ENCODE measurements at places on chromosomes 2 and 18.

GRCh38 chr2:135530313-135531230, at the start of gene ZRANB3:
ZRANB3 (minus strand) TSS chr2:135531218.
- DNase-seq = peak; percentile 91

GRCh38 chr2:226971770-226972169, 135.9 kb downstream of the RHBDD1 start:
- no peak for DNase-seq

DNA sequence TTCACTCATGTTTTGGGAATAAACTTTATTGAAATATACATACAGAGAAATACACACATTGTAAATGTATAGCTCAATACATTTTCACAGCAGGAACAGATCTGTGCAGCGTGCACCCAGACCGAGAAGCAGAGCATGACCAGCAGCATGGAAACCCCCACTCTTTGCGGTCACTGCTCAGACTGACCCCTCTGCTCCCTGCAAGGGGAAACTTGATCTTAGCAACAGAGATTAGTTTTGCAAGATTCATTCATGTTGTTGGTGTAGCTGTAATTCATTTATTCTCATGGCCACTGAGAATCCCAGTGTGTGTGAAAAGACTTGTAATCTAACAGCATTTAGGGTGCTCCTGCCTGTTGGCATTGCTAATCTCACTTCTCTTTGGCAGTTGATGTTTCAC, 35.2 kb downstream of the LPIN1 start:
- no peak for DNase-seq

DNA sequence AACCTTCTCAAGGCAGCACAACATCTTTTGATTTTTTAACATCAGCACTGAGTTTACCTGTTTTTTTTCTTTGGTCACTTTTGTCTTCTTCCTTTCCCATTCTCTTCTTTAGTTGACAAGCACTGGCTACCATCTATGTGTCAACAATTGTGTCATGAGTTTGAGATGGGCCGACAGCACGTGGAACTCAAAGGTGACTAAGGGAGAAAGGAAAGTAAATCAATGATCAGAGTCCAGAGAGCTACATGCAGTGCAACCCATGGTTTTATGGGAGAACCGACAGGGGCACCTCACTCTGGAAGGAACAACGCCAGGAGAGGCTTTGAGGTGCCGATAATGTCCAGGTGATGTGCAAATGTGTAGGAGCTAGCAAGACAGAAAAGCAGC, 755.5 kb downstream of the RNF144A start:
- no peak for DNase-seq

GRCh38 chr2:105313877-105314276, 15.7 kb downstream of the TGFBRAP1 start:
- DNase-seq = no peak

DNA sequence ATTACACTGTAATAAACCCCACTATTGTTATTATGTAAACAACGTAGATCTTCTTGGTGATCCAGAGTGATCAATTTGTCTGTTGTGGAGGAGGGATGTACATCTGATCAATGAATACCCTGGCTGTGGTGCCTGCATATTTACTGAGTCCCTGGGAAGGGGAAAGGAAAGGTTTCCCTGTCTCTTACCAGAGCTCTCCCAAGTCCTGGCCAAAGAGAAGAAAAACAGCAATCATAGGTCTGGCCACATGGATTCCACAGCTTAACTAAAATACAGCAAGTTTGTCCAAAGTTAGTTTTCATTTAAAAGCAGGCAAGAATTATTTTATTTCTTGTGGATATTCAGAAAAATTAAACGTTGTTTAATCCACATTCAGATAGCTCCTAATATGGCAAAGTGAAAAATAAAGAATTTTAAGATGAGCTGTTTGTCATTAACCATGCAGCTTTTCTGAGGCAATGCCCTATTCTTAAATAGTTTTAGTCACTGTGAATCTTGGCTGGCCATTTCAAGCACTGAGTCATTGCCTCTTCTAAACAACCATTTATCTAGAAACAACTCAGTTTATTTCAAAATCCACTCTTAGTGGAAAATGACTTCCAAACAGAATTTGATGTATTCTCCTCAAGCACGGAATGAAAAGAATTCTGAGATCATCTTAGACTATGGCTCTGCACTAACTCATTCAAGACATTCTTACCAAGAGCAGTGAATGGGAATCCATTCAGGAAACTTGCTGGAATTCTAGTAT, 1004.4 kb upstream of the CDH2 start:
- DNase-seq = no peak

DNA sequence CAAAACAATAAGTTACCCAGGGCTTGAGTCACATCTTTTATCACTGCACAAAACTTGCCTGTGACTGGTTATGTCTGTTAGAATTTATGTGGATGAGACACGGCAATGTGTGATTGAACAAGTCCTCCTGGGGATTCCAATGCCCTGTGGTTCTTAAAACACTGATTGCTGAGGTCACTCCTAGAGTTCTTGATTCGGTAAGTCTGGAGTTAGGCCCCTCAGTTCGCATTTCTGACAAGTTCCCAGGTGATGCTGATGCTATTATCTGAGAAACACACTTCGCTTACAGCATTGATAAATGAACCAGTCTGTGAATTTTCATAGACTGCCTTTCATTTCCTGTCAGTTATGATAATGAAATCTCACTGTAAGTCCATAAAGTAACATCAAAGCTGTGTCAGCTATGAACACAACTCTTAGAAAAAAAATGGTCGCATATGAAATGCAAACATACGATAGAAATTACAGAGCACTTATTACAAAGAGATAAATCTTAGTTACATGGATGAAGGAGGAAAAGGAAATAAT, 214.0 kb downstream of the DLGAP1 start:
- no peak for DNase-seq

DNA sequence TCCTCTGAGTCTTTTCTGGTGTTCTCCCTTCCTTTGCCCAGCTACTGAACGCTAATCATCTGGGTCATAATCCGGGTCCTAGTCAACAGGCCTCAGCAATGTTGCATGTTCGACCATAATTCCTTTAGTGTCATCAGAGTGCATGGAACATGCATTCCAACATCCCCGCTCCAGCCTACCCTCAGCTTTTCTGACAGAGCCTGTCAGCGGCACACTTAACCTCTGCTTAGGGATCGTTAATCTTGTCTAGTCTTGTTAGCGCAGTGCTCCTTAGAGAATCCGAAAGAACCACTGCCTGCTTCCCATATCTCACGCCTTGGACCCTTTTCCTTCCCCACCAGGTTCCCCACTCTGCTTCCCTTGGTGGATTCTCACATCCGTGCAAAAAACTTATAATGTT, 767.9 kb upstream of the ID2 start:
- DNase-seq = no peak

DNA sequence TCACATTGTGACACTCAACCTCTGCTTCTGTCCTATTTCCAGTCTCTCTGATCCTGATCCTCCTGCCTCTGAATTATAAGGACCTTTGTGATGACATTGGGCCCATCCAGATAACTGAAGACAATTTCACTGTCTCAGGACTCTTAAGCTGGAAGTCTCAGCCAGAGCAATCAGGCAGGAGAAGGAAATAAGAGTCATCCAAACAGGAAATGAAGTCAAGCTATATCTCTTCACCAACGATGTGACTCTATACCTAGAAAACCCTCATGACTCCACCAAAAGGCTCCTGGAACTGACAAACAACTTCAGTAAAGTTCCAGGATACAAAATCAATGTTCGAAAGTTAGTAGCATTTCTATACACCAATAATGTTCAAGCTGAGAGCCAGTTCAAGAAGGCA, 29.3 kb upstream of the TWIST2 start:
- DNase-seq = no peak

GRCh38 chr2:64609942-64610281, 43.8 kb downstream of the SERTAD2 start:
- DNase-seq = no peak

- DNase-seq = no peak
Observed at GRCh38 chr2:236899146-236899545, 186.5 kb upstream of the COPS8 start.

DNA sequence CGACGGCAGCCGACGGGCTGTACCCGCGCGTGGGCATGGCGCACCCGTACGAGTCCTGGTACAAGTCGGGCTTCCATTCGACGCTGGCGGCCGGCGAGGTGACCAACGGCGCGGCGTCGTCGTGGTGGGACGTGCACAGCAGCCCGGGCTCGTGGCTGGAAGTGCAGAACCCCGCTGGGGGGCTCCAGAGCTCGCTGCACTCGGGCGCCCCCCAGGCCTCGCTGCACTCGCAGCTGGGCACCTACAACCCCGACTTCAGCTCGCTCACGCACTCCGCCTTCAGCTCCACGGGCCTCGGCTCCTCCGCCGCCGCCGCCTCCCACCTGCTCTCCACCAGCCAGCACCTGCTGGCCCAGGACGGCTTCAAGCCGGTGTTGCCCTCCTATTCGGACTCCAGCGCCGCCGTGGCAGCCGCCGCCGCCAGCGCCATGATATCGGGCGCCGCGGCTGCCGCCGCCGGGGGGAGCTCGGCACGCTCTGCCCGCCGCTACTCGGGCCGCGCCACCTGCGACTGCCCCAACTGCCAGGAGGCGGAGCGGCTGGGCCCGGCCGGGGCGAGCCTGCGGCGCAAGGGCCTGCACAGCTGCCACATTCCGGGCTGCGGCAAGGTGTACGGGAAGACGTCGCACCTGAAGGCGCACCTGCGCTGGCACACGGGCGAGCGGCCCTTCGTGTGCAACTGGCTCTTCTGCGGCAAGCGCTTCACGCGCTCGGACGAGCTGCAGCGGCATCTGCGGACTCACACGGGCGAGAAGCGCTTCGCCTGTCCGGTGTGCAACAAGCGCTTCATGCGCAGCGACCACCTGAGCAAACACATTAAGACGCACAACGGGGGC, 2.0 kb downstream of the SP9 start:
- peak; percentile 56 for DNase-seq

GRCh38 chr2:5322396-5322795, 369.8 kb upstream of the SOX11 start:
- DNase-seq = no peak

GRCh38 chr18:50967714-50968661, at the start of gene ELAC1:
ELAC1 (plus strand) TSS chr18:50968040; CDS start chr18:50974405, 6,365 bp downstream.
- peak; percentile 58 for DNase-seq

DNA sequence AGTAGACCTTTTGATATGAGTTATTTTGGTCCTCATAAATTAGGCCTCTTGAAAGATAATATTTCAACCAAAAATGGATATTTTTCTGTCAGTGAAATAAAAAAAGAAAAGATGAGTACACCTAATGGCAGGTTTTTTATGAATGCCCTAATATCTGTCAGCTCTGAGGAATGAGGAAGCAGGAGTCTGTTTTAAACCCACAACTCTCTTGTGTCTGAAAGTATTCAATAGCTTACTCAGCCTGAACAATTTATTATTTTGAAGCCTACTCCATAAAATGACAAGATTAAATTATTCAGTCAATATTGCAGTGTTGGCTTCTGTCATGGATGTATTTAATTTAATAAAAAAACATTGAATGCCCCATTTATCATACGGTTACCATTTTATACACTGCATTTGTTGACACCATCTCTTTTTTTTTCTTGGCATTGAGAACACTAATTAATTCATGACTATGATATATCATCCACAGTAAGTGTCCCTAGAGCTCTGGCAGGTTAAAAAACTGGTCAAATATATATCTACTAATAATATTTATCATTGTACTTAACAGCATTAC, 548.2 kb downstream of the CBLN2 start:
- no peak for DNase-seq

GRCh38 chr2:220676695-220677094, 895.4 kb downstream of the EPHA4 start:
- DNase-seq = no peak

DNA sequence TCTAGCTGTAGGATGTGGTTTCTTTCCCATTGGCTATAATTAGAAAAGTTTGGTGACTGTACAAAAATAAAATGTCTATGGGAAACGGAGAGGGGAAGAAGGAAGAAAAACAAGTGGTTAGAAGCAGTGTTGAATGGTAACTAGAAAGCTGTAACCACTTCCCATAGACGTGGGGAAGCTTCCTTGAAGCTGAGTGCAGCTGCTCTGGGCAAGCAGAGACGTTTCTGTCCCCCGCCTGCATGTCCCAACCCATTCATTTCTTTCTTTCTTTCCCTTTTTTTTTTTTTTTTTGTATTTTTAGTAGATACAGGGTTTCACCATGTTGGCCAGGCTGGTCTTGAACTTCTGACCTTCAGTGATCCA, 367.8 kb upstream of the HS6ST1 start:
- DNase-seq = no peak

DNA sequence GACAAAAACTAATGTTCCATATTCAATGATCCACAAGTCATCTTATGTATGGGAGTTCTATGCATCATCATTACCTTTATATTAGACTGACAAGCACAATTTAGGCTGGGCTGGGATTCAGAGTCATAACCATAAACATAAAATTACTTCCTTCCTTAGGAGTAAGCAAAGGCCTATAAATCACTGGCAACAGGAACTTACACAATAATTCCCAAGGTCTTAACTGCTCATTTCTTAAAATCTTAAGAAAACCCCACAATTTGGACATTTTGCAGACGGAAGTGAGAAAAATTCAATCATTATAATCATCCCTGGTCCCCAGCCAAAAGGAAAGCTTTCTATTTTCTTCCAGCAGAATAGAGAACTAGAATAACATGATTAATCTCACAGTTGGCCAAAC, 232.3 kb downstream of the DYM start:
- no peak for DNase-seq

- no peak for DNase-seq
Observed at GRCh38 chr18:51655327-51655698, 457.8 kb upstream of the MEX3C start.

DNA sequence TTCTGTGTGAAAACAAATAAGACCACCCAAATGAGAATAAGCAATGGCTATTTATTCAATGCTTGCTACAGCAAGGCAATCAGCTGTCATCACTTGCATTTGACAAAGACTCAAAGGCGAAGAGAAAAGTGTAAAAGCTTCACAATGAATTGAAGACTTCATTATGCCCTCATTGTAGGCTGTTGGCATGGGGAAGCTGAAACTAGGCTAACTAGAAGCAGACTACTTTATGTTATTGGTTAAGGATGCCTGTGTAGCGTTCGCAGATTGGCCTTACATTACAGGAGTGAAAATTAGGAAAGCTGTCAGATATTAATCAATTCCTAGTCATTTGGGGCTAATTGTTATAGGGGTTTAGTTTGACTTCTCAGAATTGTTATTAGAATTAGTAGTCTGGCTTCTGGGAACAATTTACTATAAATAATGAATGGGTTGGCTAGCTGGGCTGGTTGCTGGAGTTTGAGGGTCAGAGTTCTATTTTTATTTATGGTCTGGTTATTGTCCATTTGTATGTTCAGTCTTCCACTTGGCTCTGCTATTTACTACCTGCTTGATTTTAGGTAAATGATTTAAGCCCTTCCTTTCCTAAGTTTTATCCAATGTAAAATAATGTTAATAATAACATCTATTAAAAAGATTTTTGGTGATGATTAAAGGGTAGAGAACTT, 437.2 kb upstream of the SYT4 start:
- no peak for DNase-seq

- no peak for DNase-seq
Observed at GRCh38 chr2:203989521-203989920, 53.0 kb downstream of the ICOS start.

DNA sequence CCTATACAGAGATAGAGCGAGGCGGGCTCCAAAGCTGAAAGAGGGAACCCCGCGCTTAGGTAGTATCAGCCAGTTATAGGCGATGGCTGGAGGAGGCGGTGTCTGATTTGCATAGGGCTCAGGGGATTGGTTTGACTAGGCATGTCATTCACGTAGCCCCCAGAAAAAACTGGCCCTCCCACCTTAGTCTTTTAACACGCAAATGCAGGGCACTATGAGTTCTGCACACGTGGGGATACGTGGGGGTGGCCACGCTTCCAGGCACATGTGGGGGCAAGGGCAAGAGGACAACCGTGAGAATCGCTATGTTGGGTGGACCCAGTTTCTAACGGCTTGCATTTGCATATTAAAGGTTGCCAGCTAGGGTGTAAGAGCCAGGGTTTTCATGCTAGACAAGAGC, 56.7 kb upstream of the MSTN start:
- DNase-seq = no peak
